ENCODE measurements at places on chromosomes 2 and 18. TPM values are rescaled to one million over a fixed set of nuclear protein-coding genes. Genes with fewer than 3 reads are reported as not detected.
A peak's percentile ranks its signal among the peaks of the same experiment; 100 is the strongest.

The CDH7 gene
- not detected for total RNA-seq

The TXNDC2 gene
- total RNA-seq, result 0.06 TPM

The LOXHD1 gene
- not detected for total RNA-seq

DNA sequence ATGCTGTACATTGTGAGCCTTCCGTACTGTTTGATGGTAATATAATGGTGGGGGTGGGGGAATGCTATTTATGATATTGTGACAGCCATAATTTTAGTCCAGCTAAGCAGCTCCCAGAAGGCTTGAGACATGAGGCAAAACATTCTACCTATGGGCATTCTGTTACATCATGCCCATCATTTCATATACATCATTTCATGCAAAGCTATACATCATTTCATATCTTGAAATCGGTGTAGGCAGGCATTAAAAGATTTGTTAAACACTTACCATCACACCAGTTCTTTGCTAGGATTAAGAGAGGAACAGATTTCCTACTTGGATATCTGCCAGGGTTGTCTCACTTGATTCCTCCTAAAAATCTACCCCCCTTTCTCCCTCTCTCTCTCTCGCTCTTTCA, 84.5 kb downstream of the COL5A2 start:
- DNase-seq, result no peak

- DNase-seq, result no peak
Measured at GRCh38 chr2:22486343-22486742, 898.6 kb upstream of the KLHL29 start.

DNA sequence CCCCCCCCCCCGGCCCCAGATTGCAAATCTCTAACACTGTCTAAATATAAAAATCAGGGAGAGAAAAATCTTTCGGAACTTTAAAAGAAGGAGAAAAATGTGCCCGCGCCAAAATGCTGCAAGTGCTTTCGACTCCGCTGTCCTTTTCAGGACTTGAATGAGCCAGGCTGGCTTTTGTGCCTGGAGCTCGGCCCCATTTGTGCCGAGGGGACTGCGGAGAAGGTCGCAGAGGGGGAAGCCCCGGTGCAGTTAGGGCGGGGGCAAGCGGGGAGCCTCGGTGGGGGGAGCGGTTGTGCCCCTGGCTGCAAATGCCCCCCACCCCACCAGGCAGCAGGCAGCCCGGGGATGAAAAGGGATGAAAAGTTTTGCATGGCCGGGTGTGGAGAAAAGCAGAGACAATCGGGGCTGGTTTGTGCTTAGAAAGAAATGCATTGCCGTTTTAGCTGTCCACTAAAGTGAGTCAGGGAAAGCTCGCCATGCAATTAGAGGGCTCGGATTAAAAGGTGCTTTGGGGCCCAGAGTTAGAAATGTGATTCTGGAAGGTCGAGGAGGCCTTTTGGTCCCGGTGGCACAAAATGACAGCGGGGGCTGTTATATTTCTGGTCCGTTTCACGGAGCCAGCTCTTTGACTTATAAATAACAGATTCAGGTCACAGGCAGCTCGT, 1.6 kb downstream of the INHBB start:
- DNase-seq, result no peak

DNA sequence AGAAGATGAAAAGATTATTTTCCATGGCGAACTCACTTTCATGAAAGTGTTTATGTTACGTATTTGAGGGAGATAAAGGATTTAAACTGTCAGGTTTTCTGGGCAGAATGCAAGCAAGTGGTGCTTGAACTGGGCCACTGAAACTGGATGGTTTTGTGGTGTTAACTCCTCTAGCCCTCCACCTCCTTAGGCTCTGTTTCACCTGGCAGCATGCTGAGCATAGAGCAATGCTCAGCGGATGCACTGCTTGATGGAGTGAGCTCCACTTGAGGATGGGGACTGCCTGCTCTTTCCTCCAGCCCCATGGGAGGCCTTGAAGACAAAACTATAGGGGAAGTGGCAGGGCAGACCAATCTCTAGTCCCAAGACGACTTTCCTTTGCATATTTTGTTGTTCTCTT, 345.8 kb downstream of the TDRD15 start:
- DNase-seq, result no peak

- no peak for DNase-seq
Measured at GRCh38 chr18:68604256-68604655, 110.7 kb downstream of the TMX3 start.

- peak; percentile 64 for DNase-seq
Measured at GRCh38 chr2:1140389-1141003, 189.8 kb downstream of the SNTG2 start.

DNA sequence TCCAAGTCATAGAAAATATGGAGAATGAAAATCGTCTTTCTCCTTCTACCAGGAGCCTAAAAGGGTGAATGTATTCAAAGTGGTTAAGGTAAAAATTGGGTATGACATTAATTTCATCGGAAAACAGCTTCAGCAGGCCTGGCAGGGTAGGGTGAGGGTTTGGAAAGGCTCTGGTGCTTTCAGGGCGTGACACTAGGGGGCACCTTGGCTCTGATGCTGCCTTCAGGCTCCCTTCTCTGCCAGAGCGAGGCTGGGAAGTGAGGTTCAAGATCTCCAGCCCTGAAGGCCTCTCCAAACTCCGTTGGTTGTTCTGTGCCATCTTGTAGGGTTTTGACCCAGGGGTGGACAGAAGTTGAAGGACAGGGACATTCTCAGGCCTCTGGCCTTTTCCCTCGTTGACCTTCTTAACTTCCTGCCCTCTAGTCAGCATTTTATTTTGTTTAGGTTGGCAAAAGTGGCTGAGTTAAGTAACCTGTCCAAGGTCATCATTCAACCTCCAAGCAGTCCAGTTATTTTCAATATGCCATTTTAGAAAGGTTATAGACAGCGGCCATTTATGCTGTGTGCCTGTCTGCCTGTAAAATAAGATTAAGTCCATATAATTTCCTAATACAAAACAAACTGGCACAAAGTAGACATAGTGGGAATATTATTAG, 40.3 kb downstream of the EML6 start:
- peak; percentile 51 for DNase-seq

DNA sequence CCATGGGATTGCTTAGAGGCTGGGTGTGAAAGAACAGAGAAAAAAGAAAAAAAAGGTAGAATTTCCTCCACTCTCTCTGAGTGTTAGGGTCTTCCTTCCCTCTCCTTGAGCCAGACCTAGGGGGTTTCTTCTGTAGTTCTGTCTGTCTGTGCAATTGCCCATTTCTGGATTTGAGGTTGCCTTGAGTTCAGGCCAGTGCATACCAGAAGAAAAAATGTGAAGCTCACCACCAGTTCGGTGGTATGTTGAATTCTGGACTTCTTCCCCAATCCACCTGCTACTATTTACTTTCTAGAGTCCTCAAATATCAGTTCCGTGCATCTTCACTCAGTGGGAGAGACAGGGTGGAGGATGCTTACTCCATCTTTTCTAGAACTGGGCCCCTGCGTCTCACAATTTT, 15.3 kb upstream of the SELENOI start:
- no peak for DNase-seq
